RPMI7951 (cell line): ENCODE measurements at places on chromosomes 3 and 15. TPM values are rescaled to one million over a fixed set of nuclear protein-coding genes. Genes with fewer than 3 reads are reported as not detected.

DNA sequence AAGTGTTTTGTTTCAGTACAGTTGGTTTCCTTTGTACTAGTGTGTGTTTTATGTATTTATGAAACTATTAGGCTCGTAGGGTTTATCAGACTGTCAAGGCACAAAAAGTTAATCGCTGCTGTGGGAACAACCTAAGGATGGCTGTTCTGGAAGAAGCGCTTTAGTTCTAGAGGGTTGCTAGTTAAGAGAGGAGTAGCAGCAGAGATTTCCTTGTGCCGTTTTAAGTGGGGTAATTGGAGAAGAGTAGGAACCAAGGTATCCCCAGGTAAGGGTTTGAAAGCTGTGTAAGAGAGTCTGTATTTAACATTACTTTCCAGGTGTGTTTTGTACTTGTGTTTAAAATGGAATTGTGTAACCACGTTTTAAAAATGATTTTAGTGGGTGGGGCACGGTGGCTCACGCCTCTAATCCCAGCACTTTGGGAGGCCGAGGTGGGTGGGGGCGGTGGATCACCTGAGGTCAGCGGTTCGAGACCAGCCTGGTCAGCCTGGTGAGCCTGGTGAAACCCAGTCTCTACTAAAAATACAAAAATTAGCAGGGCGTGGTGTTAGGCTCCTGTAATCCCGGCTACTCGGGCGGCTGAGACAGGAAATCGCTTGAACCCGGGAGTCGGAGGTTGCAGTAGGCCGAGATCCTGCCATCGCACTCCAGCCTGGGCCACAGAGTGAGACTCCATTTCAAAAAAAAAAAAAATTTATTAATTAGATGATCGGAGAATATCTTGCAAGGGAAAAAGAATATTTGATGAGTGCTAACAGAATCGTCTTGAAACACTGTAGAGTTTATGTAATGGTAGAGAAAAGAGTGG lies 2.6 kb downstream of the MORF4L1 start:
- DNase-seq, result peak; percentile 16

CCR3 gene
- total RNA-seq, result 0.10 TPM in 1 of 2 replicates, not detected in the other

SH2D7 gene
- total RNA-seq, result not detected in 2 replicates

GRCh38 chr15:60116456-60117089 lies 112.5 kb downstream of the FOXB1 start:
- no peak for DNase-seq

GRCh38 chr3:138448631-138449030 lies 14.2 kb downstream of the ESYT3 start:
- no peak for DNase-seq

GRCh38 chr3:169661361-169662131 lies 2.0 kb downstream of the MECOM start:
- peak; percentile 23 for DNase-seq

ADAMTS17 gene
- total RNA-seq, result 1.6 and 2.7 TPM in 2 replicates

RBP2 gene
- total RNA-seq, result not detected in 2 replicates

SLC15A2 gene
- total RNA-seq, result 0.24 and 1.2 TPM in 2 replicates

DNA sequence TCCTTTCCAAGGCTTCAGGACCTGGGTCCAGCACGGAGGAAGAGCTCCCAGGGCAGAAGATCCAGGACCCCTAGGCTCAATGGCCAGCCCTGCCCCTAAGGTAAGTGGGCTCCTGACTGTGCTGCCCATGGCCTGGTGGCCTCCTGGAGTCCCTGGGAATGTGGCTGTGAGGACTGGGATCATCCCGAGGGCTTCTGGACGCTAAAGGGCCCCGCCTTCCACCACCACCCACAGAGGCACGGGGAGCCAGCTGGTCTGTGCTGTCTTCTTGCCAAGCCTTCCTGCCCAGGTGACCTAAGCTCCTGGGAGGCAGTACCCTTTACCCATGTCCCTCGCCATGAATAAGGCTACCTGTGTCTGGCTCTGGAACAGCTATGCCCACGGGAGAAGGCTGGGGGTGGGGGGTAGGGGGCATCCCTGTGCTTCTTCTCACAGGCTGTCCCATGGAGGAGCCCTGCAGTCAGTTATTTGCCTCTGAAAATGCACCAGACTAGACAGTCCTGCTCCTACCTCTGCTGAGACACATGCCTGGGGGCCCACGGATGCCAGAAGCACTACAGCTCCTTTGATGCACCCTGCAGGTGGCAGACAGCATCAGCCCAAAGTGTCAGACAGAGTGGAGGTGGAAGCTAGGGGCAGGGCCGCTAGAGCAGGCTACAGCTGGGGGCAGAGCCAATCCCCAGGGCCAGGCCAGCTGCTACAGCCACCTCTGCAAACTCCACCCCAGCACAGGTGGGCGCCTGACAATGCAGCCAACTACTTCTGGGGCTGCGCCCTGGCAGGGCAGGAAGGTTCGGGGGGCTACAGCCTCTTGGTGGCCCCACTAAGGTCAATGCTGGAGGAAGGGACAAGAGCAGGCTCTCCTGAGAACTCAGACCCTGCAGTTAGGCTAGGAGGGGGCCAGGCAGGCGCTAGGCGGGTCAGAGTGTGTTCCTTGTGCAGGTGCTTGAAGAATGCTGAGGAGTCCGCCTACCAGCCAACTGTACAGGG lies 90.9 kb downstream of the SEC22A start:
- DNase-seq, result no peak

- peak; percentile 72 for DNase-seq
These were observed 115.2 kb downstream of the USP13 start for GRCh38 chr3:179768080-179768479.

DNA sequence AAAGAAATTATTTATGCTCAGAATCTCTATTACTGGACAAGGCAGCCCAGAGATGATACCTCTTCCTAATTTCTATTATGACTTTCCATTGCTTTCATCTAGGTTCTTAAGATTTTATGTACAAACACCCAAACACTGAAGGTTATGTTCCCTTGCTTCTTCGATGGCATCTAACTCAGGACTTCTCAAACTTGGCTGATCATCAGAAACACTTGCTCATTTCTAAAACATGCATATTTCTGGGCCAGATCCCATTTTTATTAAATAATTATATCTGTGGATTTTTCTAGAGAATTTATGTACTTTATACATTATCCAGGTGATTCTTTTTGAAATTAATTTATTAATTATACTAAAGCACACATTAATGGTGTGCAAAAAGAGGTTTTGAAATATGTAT lies 482.4 kb upstream of the NR2F2 start:
- no peak for DNase-seq

GRCh38 chr3:100257586-100257985 lies 3.2 kb upstream of the TBC1D23 start:
- DNase-seq, result peak; percentile 60

CELSR3 gene
- total RNA-seq, result 0.98 and 1.1 TPM in 2 replicates

DNA sequence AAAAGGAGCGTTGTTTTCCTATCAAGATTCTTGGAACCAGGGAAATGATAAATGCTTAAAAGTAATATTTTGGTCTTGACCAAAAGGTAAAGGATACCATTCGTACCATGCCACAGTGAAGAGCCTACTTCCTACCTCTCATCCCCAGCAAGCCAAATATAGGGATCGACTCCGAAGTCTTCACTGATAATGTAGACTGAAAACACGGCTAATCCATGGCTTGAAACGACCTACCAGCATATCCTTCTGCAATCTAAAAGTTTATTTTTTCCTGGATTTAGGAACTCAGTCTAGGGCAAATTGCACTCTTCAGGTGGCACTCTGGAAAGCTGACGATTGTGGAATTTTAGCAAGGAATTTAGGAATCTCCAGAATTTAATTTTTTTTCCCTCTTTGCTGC lies 1.9 kb upstream of the SEMA6D start:
- no peak for DNase-seq

DNA sequence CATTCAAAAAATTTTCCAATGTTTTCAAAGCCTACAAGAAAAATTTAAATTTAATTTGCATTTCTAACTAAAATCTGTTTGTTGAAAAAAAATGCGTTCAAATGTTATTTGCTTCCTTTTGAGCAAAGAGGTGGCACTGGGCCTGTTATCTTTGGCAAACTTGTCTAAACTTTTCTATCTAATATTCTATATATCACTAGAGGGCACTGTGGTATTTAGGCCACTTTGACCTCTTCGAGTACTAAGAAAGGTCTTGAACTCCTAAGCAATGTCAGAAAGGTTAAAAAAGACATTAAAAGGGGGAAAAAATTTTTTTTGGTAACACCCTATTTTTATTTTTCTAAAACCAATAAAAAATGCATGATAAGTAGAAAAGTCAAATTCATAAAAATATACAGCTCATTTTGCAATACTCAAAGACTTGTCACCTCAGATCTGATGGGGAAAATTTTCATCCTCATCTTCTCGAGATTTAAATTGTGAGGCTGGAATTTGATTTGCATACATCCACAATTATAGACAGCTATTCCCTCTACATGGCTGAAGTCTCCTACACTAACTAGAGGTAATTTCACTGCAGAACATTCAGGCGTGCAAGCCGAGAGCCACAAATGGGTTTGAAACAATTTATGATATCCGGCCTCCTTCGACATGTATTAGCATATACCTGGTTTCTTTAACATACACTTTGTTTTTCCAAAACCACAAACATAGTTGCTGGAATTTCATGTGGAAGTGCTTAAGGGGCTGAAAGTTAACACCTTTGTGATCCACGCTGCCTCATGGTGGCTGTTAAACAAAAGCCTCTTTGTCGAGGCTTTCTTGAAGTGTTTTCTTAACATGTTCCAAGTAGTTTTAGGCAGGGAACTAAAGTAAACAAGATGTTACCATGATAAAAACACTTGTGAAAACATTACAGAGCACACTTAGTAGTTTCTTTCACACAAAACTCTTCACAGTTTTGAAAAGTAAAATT lies 576.4 kb downstream of the FOXP1 start:
- peak; percentile 26 for DNase-seq

- DNase-seq, result no peak
These were observed 33.2 kb downstream of the SMAD6 start for GRCh38 chr15:66734961-66735908.

- no peak for DNase-seq
These were observed 54.6 kb upstream of the EIF1B start for GRCh38 chr3:40254891-40255290.

- no peak for DNase-seq
These were observed 1.3 kb downstream of the XIRP1 start for GRCh38 chr3:39191111-39191510.

DNA sequence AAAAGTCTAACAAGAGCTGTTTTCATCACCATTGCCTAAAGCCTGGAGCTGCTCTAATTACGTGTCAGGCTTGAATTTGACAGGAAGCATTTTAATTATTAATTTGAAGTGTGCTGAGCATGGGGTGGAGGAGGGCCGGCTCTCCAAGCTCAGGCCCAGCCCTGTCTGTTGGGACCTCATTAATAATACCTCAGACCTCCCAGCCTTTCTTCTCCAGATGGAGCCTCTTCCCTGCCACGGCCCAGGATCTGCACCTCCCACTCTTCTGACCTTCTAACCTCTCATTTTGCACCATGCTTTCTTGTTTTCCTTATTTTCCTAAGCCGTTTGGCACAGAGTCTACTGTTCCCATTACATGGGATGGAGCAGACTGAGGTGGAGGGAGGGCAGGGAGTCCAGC lies 30.0 kb downstream of the INSYN1 start:
- no peak for DNase-seq
